ENCODE measurements at places on chromosomes 11 and 22.

DNA sequence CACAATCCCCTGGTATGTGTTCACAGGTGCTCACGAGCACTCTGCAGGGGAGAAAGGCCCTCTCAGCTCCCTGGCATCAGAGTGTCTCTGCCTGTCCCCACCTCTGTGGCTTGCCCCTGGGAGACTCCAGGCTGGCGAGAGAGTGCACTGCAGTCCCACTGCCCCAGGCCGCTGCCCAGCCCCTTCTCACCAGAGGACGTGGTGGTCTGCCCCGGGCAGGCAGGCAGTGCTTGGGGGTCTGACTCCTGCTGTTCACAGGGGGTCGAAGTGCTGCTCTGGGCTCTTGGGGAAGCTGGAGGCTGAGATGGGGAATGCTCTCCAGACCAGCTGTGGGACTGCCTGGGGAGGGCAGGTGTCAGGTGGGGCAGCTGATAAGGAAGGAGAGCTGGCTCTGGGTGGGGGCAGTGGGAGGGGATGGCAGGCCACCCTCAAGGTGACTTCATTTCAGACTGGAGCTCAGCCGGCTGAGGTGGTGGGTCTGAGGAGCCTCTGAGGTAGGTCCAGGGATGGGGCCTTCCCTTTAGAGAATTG, 151.0 kb upstream of the B3GAT1 start:
- DNase-seq: no peak
- no peaks in the 10 kb centered on the region for H3K4me1 ChIP-seq
- H3K27ac ChIP-seq: no peak overlapping the region
- no peak overlapping the region for H3K4me3 ChIP-seq
- H3K36me3 ChIP-seq: no peaks in the 10 kb centered on the region

GRCh38 chr11:124071623-124071948, 30.5 kb upstream of the OR10G7 start:
- H3K27ac ChIP-seq: no peak overlapping the region
- no peaks in the 10 kb centered on the region for H3K36me3 ChIP-seq
- no peak overlapping the region for H3K4me3 ChIP-seq
- H3K27me3 ChIP-seq: no peaks in the 10 kb centered on the region
- DNase-seq: no peak
- peaks cover 4% of the 10 kb centered on the region for H3K4me1 ChIP-seq

DNA sequence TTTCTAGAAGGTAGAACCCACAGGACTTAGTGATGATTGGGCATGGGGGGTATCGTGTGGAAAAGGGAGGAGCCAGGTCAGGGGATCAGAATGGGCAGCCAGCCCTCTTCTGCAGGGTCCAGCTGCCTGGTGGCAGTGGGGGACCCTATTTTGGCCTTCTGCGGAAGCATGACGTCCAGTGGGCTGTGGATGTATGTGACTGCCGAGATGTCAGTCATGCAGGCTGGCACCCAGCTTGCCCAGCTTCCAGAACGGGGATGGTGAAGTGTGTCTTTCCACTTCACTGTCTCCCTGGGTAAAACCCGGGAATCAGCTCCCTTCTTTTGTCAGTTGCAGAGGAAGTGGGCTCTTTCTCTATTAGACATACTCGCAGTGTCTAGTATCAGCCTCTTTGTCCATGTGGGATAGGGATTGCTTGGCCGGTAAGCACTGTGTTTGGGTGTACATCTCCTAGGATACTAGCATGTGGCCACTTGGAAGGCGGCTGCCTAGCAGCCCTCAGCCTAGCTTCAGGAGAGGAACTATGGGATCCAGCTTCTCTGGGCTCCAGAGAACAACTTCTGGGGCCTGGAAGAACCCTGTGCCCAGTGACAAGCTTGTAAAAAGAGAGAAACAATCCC, 51.4 kb downstream of the GRIK4 start:
- no peak for DNase-seq
- H3K27me3 ChIP-seq: no peaks in the 10 kb centered on the region
- no peaks in the 10 kb centered on the region for H3K36me3 ChIP-seq
- H3K4me1 ChIP-seq: no peaks in the 10 kb centered on the region

GRCh38 chr11:12043959-12044791, 35.7 kb upstream of the DKK3 start:
- H3K36me3 ChIP-seq: no peaks in the 10 kb centered on the region
- no peaks in the 10 kb centered on the region for H3K27me3 ChIP-seq
- DNase-seq: peak; percentile 24
- H3K4me3 ChIP-seq: no peak overlapping the region
- no peak overlapping the region for H3K27ac ChIP-seq

DNA sequence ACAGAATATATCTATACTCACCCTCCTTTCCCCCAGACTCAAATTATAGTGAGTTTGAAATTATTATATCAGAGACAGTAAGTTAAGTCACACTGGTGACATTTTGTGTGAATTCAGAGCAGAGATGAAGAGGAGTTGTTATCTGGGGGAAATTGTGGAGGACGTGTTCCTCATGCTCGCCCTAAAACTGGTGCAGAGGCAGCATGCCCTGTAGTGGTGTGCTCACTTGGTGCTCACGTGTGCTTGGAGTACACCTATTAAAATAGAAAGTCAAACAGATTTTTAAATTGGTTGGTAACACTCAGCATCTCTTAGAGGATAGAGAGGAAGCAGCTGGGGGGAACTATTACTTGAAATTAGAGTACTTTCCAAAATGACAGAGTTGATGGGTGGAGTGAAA, 51.6 kb upstream of the ADSL start:
- H3K4me1 ChIP-seq: peaks cover 28% of the 10 kb centered on the region
- H3K36me3 ChIP-seq: peaks cover 45% of the 10 kb centered on the region
- no peak overlapping the region for H3K27ac ChIP-seq
- no peaks in the 10 kb centered on the region for H3K27me3 ChIP-seq
- H3K4me3 ChIP-seq: no peak overlapping the region
- DNase-seq: no peak
